ENCODE measurements at places on chromosomes 7 and 10.

GRCh38 chr7:116242178-116242577 is 31.8 kb downstream of the TES start:
- no peak for DNase-seq

DNA sequence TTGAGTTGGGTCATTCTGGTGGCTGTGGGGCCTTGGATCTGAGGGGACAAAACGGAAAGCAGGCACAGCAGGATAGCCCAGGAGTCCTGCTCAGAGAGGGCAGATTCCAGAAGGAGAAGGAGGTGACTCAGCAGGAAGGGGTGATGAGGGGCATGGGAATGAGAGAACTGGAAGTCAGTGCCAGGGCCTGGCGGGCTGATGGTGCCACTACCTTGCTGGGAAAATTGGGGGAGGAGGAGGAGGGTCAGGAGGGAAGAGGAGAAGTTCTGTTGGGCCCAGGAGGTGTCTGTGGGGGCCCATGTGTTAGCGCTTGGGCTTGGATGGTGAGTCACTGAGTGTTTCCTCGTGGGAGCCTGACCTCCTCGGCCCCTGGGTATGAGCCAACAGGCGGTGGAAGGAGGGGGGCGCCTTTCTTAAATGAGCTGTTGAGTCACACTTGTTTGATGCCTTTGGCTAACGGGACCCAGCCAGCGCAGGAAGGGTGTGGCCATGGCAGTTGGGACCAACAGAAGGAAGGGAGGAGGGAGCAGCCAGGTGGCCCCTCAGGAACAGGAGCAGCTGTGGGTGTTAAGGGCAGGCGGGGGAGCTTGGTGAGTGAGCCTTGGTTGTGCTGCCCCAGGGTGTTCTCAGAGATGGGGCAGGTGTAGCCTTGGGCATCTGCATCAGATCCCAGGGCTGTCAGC is 130.0 kb upstream of the BTBD16 start:
- no peak for DNase-seq

- peak; percentile 28 for DNase-seq
These were observed 38.2 kb upstream of the ANK3 start for GRCh38 chr10:60427709-60428386.

- DNase-seq, result no peak
These were observed at the start of gene SEC31B for GRCh38 chr10:100519311-100520051. Gene SEC31B (minus strand): TSS chr10:100519861. CDS start chr10:100516952, 2,909 bp downstream.

DNA sequence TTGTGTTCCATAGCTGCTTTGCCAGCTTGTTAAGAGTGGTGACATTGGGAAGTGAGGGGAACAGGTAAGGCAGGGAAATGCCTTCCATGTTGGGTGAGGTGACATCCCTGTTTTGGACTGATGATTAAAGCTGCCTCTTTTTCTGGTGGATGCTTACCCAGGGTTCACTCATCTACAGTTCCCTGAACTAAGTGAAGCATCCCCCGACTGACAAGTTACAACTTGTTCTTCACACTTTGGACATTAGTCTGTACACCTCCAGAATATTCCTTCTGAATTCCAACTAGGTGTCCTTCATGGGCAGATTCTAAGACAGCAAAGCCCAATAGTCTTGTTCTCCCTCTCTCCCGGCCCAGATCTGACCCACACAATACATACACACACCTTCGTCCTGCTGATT is 63.4 kb downstream of the HDAC9 start:
- no peak for DNase-seq

GRCh38 chr7:149776848-149777407 is 3.5 kb upstream of the ZNF467 start:
- no peak for DNase-seq

DNA sequence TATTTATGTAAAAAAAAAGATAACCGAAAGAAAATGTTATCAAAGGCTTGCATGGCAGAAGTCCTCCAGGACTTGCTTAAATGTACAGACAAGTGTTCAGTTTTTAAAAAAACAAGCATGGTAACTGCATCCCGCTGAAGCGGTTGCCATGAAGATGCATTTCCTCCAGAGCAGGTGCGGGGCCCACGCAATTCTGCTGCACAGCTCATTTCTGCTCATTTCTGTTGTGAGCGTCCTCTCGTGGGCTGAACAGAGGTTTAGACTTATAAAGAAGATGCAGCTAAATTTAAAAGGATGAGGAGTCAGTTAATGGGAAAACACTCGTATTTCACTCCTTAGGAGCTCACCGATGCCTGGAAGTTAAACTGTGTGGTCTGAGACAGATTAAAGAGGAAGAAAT is 247.6 kb downstream of the DNAJB6 start:
- DNase-seq, result no peak

DNA sequence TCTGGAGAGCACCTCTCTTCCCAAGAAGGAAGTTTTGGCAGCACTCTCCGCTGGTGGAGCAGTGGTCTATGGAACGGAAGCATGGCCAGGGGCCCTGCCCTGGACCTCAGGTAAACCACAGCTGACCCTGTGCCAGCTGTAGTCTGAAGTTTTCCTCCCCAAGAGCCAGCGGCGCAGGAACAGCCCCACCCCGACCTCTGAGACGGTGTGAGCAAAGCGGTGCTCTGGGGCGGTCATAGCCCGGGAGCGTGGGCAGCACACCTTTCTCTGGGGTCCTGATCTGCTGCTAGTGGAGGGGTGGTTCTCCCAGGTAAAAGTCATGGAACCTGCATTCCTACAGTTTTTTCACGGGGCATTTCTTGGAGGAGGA is 52.6 kb downstream of the TSPAN15 start:
- no peak for DNase-seq

DNA sequence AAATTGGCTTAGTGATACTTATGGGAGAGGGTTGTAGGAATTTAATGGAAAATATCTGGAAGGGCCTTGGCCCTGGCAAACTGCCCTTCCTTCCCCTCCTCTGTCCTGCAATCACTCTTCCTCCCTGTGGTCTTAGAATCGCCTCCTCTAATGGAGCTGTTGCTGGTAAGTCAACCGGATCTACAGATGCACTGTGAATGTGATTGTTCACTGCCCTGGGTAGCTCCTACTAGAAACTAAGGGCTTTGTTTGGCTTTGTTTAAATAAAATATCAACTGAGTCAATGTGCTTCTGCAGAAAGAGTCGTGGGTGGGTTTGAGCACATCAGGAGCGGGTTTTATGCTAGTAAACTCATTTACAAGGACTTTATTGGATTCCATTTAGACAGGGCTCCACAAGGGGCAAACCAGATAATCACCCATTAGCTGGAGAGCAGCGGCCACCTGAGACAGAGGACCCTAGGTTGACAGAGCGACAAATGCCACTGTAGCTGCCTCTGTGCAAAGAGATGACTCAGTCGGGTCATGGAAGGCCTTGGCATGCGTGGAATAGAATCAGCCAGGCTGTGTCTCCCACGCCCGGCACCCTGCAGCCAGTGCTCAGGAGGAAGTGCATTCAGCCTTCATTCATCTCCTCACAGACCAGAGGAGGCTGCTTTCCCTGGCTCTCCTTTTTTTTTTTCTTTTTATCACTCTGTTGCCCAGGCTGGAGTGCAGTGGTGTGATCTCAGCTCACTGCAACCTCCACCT is 97.9 kb downstream of the GAD2 start:
- DNase-seq, result no peak

DNA sequence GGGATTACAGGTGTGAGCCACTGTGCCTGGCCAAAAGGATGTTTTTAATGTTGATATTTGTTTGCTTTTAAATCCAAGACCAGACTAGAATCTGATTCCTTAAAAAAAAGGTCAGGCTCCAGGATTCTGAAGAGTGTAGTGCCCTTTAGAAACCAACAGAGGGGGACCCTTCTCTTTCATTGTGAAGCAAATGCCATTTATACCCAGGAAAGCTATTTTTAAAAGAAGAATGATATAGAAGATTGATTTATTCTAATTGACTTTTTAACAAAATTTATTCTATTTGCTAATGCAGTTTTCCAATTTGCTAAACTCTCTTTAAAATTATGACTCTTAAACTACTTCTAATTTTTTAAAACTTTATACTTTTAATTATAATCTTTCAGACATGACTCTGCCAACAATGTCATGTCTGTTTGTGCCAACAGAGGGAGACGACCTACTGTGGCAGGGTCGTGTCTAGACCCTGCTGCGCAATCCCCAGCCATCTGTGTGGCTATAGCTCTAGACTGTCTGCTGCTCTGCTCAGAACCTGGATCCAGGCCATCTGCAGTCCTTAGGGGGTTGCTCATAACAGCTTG is 201.0 kb upstream of the IMMP2L start:
- no peak for DNase-seq

DNA sequence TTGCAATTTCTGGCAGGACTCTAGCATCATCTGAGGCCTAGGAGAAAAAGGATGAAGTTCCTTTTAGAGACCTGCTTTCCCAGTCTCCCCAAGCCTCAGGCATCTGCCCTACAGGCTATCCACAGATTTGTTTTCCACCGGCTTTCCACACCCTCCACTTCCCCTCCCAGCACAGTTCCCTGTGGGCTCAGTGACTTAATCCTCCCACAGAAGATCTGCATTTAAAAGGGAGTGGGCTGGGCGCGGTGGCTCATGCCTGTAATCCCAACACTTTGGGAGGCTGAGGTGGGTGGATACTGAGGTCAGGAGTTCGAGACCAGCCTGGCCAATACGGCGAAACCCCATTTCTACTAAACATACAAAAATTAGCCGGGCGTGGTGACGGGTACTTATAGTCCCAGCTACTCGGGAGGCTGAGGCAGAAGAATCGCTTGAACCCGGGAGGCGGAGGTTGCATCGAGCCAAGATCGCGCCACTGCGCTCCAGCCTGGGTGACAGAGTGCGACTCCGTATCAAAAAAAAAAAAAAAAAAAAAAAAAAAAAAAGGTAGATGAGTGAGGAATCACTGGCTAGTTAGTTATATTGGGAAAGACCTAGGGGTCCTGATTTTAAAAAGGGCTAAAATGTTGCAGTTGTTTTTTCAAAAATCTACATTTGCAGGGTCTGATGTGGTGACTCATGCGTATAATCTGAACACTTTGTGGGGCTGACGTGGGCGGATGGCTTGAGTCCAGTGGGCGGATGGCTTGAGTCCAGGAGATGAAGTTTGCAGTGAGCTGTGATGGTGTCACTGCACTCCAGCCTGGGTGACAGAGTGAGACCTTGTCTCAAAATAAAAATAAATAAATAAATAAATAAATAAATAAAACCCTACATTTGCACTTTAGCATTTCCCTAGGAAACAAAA is 119.5 kb downstream of the BAMBI start:
- no peak for DNase-seq

GRCh38 chr10:60629332-60629731 is 148.9 kb upstream of the CDK1 start:
- no peak for DNase-seq

- DNase-seq, result no peak
These were observed 20.6 kb downstream of the ZDHHC6 start for GRCh38 chr10:112426111-112426510.

DNA sequence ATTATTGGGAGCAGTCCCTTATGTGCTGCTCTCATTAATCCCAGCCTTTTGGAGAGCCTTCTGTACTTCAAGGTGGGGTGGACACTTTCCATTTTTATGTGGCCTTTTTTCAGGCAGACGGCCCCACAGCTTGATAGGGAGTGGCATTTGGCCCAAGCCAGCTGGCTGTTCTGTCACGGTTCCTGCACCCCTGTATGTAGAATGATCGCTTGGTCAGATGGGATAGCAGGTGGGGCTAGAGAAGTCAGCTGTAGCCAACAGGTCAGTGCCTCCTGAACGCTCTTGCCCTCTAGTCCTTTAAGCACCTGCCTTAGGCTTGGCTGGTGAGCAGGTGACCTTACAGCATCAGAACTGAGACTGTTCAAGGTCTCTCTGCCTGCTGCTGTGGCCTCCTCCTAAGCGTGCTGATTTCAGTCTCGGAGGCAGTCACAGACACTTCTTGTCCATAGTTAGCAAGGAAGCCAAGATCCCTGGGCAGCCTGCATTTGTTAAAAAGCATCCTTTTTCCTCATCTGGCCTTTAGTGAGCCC is 95.3 kb downstream of the LRRC4 start:
- DNase-seq, result no peak

GRCh38 chr7:140542228-140542603 is 62.9 kb upstream of the MKRN1 start:
- no peak for DNase-seq

GRCh38 chr10:118106426-118106825 is 59.7 kb upstream of the RAB11FIP2 start:
- peak; percentile 12 for DNase-seq

DNA sequence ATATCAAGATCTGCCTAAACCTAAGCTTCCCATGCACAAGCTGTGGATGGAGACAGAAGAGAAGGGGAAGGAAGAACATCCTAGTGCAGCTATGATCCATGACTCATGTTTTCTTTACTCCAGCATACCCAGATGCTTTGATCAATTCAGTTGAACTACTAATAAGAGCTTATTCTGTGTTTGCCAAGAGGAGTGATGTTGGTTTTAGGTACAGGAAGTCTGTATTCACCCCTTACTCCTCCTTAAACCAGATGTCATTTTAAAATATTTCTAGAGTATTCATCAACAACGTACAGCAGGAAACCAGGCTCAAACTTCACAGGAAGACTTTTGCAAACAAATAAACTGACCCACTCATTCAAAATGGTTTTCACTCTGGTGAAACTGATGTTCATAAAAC is 29.2 kb downstream of the PANK1 start:
- no peak for DNase-seq

DNA sequence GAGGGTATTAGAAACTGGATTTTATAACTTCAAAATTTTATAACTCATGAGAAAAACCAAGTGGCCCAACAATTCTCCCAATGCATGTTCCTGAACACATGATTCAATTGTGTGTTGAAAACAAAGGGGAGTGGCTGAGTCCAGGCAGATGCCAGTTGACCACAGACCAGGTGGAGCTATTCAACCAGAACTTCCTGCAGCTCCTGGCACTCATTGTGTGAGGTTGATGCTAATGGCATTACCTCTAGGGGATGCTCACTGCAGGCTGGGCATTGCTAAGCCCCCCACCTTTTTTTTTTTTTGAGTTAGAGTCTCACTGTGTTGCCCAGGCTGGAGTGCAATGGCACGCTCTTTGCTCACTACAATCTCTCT is 20.3 kb downstream of the MYOF start:
- DNase-seq, result peak; percentile 65

DNA sequence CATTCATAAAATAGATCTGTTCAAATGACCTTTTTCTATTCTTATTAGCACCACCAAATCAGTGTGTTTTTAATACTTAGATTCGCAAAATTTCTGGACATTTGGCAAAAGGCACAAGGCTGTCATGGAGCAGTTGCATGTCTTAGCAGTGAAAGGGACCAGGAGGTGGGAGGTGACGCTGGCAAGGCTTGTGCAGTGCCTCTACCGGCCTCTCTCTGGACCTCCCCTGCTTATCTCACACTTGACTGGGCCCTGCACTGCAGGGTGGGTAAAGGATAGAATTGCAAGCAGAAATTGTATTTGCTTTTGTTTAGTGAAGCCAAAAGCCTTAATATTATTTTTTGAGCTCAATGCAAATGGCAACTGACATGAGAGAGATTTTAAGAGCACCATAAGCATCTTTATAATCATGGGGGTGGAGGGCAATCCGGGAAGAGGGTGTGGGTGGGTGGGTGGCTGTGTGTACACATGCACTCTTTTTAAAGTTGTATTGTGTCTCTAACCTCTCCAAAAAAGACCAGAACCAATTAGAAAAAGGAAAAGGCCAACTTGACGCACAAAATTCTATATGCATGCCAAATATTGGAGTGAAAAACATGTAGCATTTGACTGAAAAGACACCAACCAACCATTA is 106.3 kb downstream of the WNT2 start:
- no peak for DNase-seq

- DNase-seq, result no peak
These were observed 19.9 kb upstream of the IFIT1B start for GRCh38 chr10:89357975-89358374.

GRCh38 chr10:123559066-123559822 is 106.9 kb upstream of the GPR26 start:
- DNase-seq, result peak; percentile 60

- no peak for DNase-seq
These were observed 65.4 kb downstream of the NEURL1 start for GRCh38 chr10:103558911-103559310.

- DNase-seq, result no peak
These were observed 109.5 kb downstream of the DNAJB6 start for GRCh38 chr7:157446322-157446721.

All from activated CD4-positive, alpha-beta T cell treated with anti-CD3 and anti-CD28 coated beads, Interleukin-10, Interleukin-2, amounts not matched to agents 100 ng/mL and 50 ng/mL, durations not matched to agents 16 hours and 8 hours (primary cell).